ENCODE measurements at places on chromosomes 1 and 21.
A peak's percentile ranks its signal among the peaks of the same experiment; 100 is the strongest.

- DNase-seq = no peak
These were observed 55.9 kb downstream of the SIK1 start for GRCh38 chr21:43370888-43371570.

- no peak for DNase-seq
These were observed 403.4 kb downstream of the PTPRC start for GRCh38 chr1:199042193-199042592.

DNA sequence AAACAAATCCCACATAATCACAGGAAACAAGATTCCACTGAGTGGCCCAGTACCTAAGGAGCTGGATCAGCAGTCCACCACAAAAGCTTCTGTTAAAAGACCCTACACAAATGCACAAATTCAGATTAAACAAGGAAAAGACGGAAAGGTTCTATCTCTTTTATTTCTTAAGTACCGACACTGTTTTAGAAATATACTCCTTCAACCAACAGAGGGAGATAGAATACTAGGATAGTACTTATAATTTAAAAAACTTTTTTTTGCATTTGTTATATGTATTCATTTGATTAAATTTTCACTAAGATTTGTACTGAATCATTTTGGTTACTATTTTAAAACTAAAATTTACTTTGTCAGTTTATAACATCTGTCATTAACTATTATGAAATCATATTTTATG, 12.5 kb downstream of the CDC7 start:
- no peak for DNase-seq

DNA sequence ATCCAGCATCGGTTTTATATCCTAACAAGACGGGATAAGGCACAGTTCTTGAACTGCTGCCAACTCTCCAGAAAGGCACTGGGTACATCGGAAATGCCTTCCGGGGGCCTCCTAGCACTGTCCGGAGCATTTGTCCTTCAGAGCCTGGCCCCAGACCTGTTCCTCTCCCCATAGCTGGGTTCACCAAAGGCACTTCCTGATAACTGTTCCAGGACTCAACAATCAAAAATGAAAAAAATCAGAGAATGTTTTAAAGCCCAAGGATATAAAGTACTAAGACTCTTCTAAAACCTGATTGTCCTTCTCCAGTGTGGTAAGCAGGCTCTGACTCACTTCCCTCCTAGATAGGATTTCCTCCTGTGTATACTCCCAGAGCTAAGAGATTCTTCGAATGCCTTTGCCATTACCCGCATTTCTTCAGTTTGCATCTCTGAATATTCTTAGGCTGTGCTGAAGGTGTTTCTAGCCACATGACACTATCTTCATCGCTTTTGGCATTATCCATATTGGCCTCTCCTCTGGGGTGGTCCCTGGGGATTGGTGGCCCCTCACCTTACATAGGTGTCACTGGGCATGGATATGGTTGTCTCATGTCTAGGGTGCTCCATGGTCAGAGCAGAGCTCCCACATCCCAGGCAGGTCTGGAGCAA, 112.9 kb downstream of the ZBTB18 start:
- no peak for DNase-seq

DNA sequence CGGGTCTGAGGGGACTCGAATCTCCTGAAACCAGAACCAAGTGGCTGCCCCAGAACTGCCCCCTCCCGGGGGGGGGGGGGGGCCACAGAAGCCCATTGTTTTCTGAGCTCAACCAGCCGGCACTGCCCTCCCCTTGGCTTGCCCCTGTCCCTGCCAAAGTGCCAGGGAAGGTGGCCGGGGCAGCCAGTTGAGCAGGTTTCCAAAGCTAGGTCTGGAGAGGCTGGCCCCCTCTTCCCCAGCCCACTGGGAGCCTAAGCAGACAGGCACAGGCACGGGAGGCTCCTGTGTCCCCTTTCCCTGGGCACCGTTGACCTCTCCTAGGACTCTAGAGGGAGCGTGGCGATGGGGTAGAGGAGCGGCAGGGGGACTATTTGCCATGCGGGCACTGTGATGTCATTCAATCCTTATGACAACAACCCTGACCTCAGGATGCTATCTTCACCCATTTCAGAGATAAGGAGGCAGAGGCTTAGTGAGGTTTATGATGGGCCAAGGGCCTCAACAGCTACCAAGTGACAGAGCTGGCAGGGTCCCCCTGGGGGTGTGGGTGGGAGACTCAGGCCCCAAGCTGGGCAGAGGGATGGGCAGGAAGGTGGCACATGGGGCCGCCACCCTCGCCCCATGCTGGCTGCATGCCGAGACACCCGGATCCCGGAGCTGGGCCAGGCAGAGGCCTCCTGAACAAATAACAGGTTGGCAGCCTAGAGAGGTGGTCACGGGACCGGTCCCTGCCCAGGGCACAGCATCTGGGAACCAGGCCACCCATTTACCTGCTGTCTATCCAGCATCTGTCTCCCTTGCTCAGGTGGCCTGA, 35.0 kb downstream of the RAP1GAP start:
- DNase-seq = no peak

GRCh38 chr1:224510880-224511645, 76.5 kb upstream of the WDR26 start:
- DNase-seq = no peak

- DNase-seq = no peak
These were observed at the start of gene PLPPR5 for GRCh38 chr1:99004861-99005442. TSS of gene PLPPR5 (minus strand) at chr1:99004861. CDS start at chr1:99004671, 190 bp downstream.

GRCh38 chr21:42574234-42575027, 60.8 kb downstream of the SLC37A1 start:
- DNase-seq = no peak

GRCh38 chr1:235021321-235021720, 107.3 kb downstream of the TOMM20 start:
- no peak for DNase-seq

DNA sequence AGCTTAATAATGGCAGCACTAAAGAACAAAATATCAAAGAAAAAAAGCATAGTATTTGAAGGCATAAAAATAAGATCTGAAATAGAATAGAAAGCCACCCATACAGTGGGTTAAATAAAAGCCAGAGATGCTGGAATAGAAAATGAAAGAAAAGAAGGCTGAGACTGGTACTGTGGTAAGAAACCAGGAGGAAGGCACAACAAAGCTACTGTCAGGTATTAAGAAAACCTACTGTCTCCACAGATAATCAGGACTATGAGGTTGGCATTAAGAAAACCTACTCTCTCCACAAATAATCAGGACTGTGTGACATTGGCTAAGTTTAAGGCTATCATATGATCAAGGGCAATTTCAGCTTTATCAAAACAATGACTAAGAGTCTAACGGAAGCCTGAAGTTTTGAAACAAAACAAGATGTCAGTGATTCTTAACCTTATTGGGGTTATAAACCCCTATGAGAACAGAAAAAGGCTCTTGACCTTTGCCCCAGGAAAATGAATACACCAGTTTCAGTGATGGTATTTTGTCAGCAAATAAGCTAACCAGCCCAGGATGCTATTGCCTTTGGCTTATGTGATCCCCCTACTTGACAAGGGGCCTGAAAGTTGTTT, 24.4 kb downstream of the MCOLN2 start:
- DNase-seq = no peak

- no peak for DNase-seq
These were observed 27.4 kb downstream of the ETS2 start for GRCh38 chr21:38833117-38833516.

DNA sequence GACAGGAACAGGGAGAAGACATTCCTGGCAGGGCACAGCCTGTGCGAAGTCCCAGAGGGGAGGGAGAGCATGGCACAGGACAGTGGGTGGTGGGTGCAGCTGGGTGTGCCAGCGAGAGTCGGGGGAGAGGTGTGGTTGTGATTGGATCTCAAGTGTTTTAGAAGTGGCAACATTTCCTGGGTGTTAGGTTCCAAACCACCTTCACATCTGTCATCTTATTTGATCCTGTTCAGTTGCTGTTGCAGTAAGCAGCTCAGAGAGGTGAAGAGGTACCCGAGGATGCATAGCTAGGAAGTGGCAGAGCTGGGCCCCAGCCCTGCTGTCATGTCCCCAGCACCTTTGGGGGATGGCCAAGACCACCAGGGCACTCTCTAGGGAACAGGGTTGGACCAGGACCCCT, 22.0 kb upstream of the DISP3 start:
- no peak for DNase-seq

DNA sequence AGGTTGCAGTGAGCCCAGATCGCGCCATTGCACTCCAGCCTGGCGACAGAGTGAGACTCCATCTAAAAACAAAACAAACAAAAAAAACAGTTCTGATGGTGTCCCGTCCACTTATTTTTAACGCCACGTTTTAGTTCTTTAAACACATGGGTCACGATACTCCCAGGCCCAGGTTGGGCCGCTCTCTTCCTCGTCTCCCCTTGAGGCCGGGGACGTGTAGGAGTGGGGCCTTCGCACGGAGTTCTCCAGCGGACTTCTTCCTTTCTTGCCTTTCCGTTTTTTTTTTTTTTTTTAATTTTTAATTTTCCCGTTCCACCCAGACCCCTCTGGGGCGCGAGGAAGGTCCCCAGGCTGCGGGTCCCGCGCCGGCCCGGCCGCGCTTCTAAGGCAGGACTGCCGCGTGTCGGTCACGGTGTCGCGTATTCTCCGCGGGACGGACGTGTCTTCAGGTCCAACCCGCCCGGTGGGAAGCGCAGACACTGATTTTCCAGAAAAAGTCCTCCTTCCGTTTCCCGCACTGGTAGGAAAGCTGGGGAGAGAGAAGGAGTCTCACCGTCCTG, 47.5 kb upstream of the SLC19A1 start:
- DNase-seq = no peak

DNA sequence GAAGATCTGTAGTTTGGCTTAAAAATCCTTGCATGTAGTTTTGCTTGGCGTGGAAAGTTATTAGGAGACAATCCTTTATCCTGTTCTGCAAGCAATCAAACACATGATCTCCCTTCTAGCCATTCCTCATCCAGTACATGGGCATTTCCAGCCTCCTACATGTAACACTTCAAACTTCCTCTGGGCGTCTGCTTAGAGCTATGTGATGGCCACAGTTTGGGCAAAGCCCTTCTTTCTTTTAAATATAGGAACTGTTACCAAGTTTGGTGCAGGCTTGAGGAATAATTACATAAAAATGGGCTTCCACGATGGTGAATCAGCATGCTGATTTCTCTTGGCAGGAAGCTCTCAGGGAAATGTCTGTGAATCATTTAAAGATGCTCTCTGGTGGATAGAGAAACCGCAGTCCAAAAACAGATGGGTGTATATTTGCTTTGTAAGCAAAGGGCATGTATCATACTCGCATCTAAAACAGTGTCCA, 176.9 kb upstream of the FMN2 start:
- no peak for DNase-seq

GRCh38 chr1:5572794-5573193, 419.4 kb downstream of the NPHP4 start:
- DNase-seq = no peak

- DNase-seq = no peak
These were observed 18.5 kb downstream of the NPHP4 start for GRCh38 chr1:5973771-5974170.

DNA sequence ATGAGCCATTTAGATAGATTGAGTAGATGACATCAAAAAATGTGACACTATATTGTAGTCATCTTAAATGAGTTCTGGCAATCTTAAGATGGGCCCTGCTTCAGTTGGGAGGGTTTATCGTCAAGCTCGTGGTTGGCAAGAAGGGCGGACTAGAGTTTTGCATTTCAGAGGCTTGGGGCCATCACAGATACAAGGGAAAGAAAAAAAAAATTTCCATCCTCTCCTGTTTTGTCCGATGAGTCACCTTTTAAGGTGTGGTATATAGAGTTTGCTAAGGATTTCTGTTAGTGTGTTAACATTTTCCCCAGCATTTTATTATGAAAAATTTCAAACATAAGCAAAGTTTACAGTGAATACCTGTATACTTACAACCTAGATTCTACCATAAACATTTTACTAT, 31.8 kb upstream of the KCNQ4 start:
- no peak for DNase-seq

- no peak for DNase-seq
These were observed 136.8 kb downstream of the ZC3H11B start for GRCh38 chr1:219476116-219476515.

- DNase-seq = no peak
These were observed 7.2 kb downstream of the ABCA4 start for GRCh38 chr1:94113589-94114226.

- DNase-seq = peak; percentile 6
These were observed 101.0 kb downstream of the PDE9A start for GRCh38 chr21:42754270-42754933.

- DNase-seq = no peak
These were observed 22.4 kb upstream of the ASB17 start for GRCh38 chr1:75954586-75954985.

DNA sequence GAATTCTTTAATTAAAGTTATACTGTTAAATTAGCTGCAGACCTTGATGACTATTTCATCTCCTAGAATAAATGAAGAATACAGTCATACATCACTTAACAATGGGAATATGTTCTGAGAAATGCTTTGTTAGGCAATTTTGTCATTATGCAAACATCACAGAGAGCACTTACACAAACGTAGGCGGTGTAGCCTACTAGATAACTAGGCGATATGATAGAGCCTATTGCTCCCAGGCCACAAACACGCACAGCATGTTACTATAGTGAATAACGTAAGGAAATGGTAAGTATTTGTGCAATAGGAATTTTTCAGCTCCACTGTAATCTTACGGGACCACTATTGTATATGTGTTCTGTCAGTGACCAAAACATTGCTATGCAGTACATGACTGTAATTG, 37.6 kb upstream of the DESI2 start:
- DNase-seq = no peak

- no peak for DNase-seq
These were observed 42.5 kb upstream of the IL10 start for GRCh38 chr1:206814716-206815341.

GRCh38 chr1:175132436-175132835, 60.1 kb downstream of the KIAA0040 start:
- DNase-seq = no peak

GRCh38 chr1:21294266-21294989, 4.2 kb upstream of the ECE1 start:
- DNase-seq = no peak

DNA sequence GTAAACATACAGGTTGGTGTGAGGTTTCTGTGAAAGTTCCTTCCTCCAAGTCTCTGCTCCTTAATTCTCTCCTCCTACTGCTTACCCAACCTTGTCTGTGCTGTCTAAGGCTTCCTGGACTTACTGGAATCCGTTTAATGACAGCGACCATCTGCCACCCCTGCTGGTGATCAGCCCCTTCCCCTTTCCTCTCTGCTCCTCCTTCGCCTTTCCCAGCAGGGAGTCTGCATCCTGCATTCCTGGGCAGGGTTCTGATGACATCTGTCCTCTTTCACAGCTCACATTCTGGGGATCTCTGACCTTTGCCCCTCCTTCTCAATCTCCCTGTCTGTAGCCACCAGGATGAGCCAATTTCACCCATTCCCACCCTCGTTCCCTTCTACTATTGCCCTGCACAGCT, 66.5 kb downstream of the KIRREL1 start:
- DNase-seq = no peak
